GM18507 (cell line): ENCODE measurements at places on chromosomes 13 and 19.

DNA sequence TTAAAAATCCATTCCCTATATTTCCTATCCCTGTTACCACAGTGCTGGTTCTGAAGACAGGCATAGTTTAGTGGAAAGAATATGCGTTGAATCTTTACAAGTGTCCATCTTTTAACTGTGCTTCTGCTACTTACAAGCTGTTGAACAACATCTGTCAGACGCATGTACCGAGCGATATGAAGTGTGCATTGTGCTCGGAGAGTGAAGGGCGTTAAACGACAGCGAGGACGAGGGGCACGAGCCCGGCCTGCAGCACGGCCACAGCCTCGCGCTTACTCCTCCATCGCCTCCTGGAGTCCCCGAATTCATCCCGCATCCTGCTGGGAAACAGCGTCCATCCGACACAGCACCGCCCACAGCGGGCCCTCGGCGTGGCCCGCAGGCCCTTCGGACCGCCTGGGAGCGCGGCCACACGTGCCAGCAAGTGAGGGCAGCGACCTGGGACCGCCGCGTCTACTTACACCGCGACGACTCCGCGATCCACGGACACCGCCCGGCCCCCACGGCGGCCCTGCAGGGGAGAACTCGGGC is 514 bp downstream of the PCID2 start:
- DNase-seq: no peak

- DNase-seq: no peak
Observed at GRCh38 chr13:45224176-45224575, 23.3 kb upstream of the KCTD4 start.

- DNase-seq: no peak
Observed at GRCh38 chr13:86446311-86446710, 647.1 kb upstream of the SLITRK6 start.

DNA sequence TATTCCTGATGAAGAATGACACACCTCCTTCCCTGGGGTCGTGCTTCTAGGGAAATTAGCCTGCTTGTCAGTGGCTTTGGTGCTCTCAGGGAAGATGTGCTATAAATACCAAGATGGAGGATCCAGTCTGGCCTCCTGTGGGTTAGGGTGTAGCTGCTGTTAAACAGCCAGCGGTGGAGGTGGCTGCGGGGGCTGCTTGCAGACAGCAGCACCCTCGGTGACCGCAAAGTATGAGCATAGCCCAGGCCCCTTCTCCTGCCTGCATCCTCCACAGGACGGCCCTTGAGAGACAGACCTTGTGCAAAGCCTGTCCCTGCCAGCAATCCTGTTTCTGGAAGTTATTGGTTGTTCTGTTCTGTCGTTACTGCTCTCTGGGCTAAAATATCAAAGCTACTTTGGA is 11.4 kb downstream of the VSTM2B start:
- no peak for DNase-seq

GRCh38 chr19:42965176-42965575 is 28.2 kb upstream of the PSG7 start:
- no peak for DNase-seq

GRCh38 chr13:51895906-51896888 is 34.4 kb downstream of the CCDC70 start:
- DNase-seq: peak; percentile 42

DNA sequence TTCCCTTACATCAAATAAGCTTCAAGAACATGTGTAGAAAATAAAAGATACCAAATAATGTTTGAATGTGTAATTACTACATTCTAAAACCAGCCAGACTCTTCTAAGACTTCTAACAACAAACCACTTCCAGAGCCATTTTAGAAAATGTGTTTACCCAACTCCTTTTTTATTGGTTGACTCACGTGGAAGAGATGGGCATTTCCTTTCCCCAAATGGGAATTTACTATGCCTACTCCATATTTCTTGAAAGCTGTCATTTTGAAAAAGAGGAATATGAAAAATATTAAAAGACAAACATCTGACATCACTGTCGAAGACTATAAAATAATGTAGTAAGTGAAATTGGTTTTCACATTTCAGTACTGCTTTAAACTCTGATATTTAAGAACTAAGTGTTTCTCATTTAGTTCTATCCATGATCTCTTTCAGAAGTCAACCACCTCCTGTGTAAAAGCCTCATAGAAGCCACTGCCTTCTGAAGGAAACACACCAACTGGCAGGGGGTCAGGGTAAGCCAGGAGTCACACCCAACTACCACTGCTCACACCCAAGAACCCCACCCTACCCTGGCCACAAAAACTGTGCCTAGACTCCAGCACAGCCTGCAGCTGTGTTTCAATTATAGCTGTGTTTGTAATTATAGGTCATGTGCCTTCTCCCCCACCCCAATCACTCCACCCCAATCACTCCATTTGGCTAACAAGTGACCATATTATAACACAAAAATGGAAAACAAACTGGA is 86.8 kb downstream of the UBL3 start:
- no peak for DNase-seq

- no peak for DNase-seq
Observed at GRCh38 chr19:1520203-1520780, 3.6 kb upstream of the PLK5 start.

GRCh38 chr19:10270180-10270615 is 722 bp upstream of the ICAM1 start:
- DNase-seq: no peak

GRCh38 chr13:44333950-44334655 is 39.5 kb upstream of the SERP2 start:
- DNase-seq: no peak

- no peak for DNase-seq
Observed at GRCh38 chr13:32262619-32263018, 52.5 kb downstream of the ZAR1L start.

- no peak for DNase-seq
Observed at GRCh38 chr13:33150662-33151061, 134.4 kb downstream of the KL start.

- DNase-seq: no peak
Observed at GRCh38 chr13:75740031-75740430, 103.9 kb downstream of the LMO7 start.

GRCh38 chr13:37914781-37915391 is 45.3 kb upstream of the TRPC4 start:
- DNase-seq: no peak

GRCh38 chr19:14400951-14401431 is 18.1 kb downstream of the DDX39A start:
- DNase-seq: no peak

DNA sequence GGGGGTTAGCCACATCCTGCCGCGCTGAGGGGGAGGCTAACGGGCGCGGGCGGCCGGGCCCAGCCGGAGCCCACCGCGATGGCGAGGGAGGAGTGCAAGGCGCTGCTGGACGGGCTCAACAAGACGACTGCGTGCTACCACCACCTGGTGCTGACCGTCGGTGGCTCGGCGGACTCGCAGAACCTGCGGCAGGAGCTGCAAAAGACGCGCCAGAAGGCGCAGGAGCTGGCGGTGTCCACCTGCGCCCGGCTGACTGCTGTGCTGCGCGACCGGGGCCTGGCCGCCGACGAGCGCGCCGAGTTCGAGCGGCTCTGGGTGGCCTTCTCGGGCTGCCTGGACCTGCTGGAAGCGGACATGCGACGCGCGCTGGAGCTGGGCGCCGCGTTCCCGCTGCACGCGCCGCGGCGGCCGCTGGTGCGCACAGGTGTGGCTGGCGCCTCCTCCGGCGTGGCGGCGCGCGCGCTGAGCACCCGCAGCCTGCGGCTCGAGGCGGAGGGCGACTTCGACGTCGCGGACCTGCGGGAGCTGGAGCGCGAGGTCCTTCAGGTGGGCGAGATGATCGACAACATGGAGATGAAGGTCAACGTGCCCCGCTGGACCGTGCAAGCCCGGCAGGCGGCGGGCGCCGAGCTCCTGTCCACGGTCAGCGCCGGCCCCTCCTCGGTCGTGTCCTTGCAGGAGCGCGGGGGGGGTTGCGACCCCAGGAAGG is 692 bp downstream of the RGS9BP start:
- no peak for DNase-seq

DNA sequence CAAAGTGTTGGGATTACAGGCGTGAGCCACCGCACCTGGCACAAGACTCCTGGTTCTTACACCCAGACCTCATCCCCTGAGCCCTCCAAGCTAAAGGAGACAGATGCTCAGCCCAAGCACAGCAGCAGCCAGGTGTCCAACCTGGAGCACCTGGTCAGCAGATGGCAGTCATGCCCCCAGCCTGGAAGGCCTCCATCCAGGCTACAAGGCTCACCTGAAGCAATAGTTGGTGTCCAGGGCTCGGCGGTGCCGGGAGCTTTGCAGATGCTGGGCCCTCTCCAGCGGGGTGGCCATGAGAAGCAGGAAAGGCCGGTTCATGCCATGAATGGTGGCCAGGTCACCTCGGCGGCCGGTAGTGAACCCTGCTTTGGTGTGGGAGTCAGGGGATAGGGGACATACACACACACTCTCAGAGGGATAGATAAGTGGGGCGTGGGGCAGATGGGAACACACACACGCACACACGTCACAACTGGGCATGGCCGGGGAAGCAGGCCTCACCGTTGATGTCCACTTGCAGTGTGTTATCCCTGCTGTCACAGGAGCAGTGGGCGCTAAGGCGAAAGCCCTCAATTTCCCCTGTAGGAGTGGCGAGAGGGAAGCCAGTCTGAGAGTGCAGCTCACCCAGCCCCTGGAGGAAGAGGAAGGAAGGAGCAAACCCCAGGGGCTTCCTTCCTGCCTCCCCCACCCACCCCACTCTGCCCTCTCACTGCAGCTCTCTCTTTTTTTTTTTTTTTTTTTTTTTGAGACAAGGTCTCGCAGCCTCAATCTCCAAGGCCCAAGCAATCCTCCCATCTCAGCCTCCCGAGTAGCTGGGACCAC is 11.8 kb downstream of the TGFB1 start:
- DNase-seq: no peak

DNA sequence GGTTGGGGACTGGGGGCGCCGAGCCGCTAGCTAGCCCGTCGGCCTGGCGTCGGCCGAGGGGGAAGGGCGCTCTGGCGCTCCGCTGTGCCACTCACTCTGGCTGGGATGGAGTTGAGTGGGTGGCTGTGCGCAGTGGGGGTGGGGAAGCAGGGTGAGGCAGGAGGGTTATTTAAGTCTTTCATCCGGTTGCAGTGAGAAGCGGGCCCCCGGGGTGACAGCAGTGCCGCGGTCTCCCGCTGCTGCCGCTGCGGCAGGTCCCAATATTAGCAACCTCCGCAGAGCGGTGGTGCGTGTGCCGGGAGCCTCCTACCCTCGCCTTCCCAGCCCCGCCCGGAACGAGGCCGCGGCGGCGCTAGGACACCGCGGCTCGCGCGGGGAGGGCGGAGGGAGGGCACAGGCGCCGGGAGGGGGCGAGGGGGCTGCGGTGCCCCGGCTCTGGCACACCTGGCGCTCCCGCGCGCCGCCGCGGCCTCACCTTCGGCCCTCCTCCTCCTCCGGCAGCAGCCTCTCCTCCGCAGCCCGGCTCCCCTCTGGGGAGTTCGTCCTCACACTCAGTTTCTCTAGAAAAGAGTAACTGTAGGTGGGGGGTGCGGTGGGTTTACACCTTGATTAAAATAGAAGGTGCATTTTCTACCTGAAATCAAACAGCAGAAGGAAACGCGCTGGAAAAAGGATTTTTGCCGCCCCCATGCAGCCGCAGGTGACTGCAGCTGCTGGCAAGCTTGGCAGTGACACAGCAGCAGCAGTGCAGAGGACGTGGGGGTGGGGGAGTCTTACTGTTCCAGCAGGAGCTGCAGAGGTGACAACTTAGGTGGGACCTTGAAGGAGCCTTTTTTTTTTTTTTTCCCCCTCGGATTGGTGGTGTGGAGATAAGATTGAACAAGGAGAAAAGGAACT is 4.5 kb downstream of the FGF9 start:
- no peak for DNase-seq

DNA sequence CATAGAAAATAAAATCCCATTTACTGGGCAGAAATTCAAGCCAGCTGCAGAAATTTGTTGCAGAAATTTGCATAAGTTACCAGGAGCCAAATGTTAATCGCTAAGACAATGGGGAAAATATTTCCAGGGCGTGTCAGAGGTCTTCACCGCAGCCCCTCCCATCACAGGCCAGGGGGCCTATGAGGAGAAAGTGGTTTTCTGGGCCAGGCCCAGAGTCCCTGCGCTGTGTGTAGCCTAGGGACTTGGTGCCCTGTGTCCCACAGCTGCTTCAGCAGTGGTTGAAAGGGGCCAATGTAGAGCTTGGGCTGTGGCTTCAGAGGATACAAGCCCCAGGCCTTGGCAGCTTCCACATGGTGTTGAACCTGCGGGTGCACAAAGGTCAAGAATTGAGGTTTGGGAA is 278.9 kb upstream of the PCDH9 start:
- no peak for DNase-seq

DNA sequence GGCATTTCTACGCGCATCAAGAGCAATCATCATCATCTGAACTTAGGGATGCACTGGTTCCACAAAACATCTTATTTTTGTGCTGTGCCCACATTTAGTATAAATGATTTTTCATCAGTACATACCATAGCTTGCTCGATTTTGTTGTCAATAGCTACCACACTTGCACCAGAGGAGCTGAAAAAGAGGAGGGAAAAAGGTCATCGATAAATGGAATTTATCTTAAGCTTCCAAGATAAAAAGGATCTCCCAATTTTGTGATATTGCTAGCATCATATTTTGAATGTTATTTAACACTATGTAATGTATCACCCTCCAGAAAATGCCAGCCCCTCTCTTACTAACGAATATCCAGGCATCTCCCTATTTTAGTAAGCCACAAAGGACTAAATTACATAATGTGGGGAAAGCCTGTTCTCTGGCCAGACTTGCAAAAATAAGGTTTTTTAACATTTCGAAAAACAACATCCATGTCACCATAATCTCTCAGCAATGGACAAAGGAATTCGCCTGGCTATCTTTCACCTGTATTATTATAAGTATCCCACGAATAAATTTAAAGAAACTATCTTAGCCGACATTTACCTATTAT is 62.4 kb downstream of the SERP2 start:
- no peak for DNase-seq

- DNase-seq: no peak
Observed at GRCh38 chr19:4713384-4713951, 10.2 kb downstream of the DPP9 start.

- no peak for DNase-seq
Observed at GRCh38 chr19:39299404-39299803, 3.2 kb downstream of the IFNL1 start.

DNA sequence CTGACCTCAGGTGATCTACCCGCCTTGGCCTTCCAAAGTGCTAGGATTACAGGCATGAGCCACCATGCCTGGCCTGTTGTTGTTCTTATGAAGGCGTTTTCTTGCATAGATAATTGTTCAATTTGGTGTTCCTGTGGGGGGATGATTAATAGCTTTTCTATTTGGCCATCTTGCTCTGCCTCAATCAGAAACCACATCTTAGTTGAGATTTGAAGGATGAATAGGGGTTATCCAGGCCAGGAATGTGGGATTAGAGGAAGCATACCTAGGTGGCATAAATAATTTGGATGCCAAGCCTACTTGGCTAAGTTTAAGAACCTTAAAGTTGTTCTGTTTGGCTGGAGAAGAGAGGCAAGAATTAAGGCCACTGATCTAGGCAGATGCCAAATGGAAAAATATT is 44.4 kb downstream of the CCNA1 start:
- DNase-seq: no peak

DNA sequence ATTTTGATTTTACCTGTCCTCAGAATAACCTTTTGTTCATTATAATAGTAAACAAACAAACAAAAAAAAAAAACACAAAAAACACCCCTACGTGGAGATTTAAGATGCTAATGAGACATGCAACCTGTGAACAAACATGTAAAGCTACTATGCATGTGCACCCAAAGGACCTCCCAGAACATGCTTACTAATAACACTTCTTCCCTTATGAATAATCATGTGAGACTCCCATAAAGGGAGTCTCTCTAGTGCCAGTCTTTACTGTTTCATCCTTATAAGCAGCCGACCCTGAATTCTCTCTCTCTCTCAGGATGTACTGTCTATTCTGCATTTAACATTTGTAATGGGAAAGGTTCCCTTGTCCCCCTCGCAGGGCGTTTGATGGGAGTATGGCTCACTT is 1051.1 kb downstream of the PCDH17 start:
- DNase-seq: no peak
